ENCODE measurements at places on chromosomes 4 and X. TPM values are rescaled to one million over a fixed set of nuclear protein-coding genes. Genes with fewer than 3 reads are reported as not detected.

The VCX3A gene
- total RNA-seq: not detected

The FMR1NB gene
- total RNA-seq: not detected

The ODAM gene
- not detected for total RNA-seq

The GAGE12G gene
- not detected for total RNA-seq

The GAGE12F gene
- total RNA-seq: not detected

The SPIN2A gene
- total RNA-seq: 2.0 TPM

The HSFX3 gene
- total RNA-seq: not detected

The SMPX gene
- not detected for total RNA-seq

- DNase-seq: peak; percentile 14
Measured at GRCh38 chr4:121156822-121157769, 7.0 kb downstream of the TNIP3 start.

- DNase-seq: no peak
Measured at GRCh38 chrX:114127411-114128025, 456.4 kb upstream of the HTR2C start.

GRCh38 chr4:128346054-128346716 is 58.6 kb upstream of the PGRMC2 start:
- no peak for DNase-seq

- no peak for DNase-seq
Measured at GRCh38 chrX:24561121-24561520, 86.0 kb downstream of the PCYT1B start.

- DNase-seq: no peak
Measured at GRCh38 chr4:5399790-5400421, 308.5 kb downstream of the EVC2 start.

DNA sequence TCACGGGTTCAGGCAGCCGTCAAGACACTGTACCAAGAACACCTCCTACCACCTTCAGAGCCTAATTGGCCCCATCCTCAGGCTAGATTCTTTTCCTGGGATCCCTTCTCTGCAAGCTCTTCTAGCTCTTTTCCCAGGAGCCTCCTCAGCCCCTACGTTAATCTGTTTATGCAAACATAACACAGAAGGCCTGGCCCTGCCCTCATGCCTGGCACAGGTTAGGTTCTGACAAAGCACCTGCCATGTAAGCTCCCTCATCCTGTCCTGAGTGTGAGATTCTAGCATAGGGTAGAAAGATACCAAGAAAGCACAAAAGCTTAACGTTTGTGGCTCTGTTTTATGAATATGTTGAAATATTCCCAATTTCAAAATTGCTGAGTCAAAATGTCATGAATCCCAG is 93.6 kb downstream of the IRF2 start:
- no peak for DNase-seq

DNA sequence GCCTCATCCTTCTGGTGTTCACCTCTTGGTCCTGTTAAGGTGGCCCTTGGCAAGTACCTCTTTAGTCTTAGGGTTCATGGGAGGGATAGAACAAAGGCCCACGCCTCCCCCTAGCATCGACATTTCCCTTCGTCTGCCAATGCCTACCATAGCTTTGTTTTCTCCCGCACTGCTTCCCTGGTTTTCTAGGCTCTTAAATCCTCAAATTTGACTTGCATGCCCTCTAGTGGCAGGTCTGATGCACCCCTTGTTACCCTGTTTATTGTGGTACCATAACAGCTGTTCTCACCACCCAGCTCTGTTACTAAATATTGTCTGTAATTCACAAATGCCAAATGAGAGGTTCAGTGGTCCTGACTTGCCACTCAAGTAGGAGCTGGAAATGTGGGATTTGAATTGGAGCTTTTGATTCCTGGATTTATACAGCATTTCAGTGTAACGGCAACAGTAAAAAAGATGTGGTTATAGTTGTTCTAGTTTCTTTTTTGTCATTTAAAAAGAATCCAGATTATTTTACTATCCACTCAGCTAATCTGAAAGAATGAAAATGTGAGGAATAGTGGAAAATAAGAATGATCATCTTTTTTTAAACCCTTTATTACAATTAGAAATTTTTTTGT is 100.1 kb downstream of the REPS2 start:
- peak; percentile 15 for DNase-seq

DNA sequence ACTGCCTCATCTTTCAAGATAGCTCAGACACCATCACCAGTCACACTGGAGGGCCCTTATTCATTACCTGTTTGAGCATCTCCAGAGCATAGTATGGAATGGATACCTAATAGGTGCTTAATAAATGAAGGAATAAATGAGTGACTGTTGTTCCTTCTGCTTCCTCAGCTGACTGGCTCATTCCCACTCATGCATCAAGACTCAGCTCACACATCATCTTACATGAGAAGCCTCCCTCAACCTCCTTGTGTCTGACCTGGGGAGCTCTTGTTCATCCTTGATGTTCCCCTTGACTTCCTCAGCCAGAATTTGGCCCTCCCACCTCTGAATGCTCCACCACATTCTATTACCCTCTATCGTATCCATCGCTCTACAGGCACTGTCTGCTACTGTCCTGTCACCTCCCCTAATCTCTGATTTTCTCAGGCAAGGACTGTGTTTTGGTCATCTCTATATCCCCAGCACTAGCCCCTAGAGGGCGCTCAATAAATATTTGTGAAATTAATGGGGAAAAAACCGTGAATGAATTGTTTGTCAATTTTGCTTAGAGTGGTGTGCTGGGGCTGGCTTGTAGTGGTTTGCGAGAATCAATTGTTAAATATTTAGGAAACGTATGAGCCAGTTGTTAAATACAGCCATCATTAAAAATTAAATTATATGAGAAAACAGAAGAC is 88.3 kb downstream of the NHSL2 start:
- DNase-seq: no peak

DNA sequence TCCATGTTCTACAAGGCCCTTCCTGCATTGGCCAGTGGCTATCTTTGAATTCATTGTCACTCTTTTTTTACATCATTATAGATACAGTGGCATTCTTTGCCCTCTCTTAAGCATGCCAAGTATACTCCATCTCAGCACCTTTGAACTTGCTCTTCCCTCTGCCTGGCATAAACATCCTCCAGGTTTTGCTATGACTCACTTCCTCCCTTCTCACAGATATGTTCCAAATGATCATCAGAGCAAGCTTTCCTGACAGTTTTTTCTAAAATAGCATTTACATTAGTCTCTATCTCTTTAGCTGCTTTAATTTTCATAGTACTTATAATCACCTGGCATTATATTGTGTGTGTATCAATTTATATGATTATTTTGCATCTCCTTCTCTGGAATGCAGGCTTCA is 553.3 kb upstream of the MAGEB2 start:
- no peak for DNase-seq

- DNase-seq: no peak
Measured at GRCh38 chr4:8025668-8026067, 86.0 kb upstream of the AFAP1 start.

DNA sequence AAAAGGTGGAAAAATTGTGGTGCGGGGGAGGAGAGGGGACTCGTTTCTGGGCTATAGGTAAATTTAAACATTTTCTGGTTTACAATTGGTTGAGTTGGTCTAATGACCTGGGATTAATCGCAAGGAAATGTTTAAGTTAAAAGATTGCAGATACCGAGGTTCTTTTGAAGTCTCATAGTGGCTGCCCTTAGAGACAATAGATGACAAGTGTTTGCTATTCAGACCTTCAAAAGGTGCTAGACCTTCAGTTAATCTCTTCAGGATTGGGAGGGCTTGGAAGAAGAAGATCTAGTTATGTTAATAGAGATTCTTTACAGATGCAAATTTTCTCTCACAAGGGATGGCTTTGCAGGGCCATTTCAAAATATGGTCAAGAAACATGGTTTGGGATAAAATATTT is 2286.1 kb upstream of the AGA start:
- DNase-seq: no peak

- no peak for DNase-seq
Measured at GRCh38 chr4:136526517-136526916, 1005.8 kb downstream of the PCDH18 start.

GRCh38 chr4:105631818-105632400 is 76.6 kb downstream of the INTS12 start:
- DNase-seq: no peak

DNA sequence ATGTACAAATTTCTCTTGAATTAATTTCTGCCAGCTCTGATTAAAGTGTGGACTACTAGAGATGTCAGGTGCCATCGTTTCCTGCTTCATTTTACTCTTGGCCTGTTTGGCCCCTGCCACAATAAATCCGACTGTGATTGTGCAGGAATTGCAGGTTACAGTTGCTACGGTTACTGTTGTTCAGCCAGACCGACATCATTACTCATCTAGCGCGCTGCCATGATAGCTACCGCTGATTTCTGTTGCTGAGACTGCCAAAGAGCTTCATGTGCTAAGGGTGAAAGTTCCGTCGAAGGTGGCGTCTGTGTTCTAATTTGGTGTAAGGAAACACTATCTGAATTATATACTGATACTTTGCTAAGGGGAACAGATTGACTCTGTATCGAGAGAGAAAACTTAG is 22.1 kb downstream of the SLIT2 start:
- no peak for DNase-seq

GRCh38 chr4:142194905-142195304 is 558.5 kb downstream of the IL15 start:
- DNase-seq: no peak

DNA sequence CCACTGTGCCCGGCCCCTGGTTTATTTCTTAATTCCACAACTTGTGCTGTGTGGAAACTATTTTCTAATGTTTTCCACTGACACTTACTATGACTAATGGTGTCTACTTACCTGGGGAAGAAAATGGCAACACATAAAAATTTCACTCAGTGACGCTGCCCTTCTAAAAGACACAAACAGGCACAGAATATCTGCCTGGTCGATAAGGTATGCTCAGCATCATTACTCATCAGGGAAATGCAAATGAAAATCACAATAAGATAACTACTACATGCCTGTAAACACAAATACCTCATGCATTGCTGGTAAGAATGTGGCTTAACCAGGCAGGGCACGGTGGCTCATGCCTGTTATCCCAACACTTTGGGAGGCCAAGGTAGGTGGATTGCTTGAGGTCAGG is 61.6 kb downstream of the UBE2K start:
- DNase-seq: no peak

DNA sequence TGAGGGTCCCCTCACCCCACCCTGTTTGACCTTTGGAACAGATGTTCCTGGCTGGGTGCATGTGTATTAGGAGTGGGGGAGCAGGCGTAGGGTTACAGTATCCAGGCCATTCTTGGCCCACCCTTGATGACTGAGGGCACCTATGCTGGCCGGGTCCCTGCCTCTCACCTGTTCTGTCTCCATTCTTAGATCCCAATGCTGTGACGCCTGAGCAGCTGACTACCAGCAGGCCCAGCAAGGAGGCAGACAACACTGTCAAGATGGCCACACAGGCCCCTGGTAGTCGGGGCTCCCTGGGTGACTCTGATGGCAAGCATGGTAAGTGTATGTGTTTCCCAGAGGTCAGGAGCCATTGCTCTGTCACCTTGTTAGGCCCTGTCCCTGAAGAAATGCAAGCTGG is 10.9 kb downstream of the EFNB1 start:
- DNase-seq: no peak

DNA sequence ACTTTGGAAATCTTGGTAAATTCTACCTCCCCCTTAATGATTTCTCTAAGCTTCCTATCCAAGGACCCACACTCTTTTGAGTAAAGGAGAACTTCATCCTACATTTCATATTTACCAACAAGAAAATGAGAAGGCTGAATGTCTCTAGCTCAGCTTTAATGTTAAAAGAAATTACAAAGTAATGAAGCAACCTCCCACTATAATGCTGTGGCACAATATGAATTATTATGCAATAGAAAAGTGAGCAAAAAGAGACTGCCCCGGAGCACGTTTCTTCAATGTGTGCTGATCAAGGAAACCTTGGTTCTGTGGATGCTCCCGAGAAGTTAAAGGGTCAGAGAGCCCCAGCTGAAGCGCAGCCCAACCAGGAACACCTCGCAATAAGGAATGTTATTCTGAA is 9.1 kb upstream of the TBC1D1 start:
- DNase-seq: no peak

DNA sequence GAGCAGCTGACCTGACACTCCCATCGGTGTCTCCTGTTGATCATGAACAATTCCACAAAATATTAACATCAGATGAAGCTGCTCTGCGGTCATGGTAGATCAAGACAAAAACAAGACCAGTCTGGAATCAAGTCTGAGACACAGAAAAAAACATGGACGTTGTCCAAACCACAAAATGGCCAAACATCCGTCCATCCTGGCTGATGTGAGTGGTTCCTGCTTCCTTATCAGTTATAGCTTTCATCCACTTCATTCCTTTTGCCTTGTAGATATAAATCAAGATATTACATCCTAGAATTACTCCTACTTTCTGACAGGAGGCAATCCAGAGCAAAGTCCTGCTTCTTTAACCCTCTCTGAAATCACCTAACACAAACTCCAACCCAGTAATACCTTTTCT is 28.8 kb upstream of the PCSK1N start:
- DNase-seq: no peak

DNA sequence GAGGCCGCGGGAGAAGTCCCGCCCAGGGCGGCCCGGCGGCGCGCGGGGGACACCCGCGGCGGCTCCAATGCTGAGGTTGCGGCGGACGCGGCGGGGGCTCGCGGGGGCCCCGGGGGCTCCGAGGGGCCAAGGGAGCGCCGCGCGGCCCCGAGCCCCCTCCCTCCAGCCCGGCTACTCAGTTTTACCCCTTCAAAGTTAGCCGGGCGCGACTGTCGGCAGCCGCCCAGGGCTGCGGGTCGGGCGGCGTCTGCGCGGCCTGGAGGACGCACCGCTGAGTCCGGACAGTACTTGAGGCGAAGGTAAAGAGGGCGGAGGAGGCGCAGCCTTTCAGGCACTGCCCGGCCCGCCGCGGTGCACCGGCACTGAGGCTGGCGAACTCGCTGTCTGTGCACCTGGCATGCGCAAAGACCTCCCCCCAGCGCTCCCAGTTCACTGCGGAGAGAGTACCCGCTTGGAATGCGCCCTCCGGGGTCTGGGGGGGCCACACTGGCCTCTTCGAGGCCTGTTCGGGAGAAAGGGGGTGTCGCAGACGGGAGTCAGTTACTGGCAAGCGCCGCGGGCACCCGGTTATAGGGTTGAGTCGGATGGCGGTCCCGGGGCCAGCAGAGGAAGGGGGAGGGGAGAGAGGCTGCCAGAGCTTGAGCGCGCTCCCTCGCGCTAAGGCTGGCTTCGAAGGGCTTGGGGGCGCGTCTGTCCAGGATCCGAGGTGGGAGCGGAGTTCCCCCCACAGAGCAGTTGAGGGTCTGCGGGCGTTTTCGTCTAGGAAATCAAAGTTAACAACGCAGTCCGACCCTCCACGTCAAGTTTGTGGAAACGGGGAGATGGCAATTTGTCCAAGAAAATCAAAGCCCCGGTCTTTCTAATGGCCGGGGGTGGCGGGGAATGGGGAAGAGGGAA is 1.1 kb downstream of the PCDH19 start:
- peak; percentile 31 for DNase-seq

DNA sequence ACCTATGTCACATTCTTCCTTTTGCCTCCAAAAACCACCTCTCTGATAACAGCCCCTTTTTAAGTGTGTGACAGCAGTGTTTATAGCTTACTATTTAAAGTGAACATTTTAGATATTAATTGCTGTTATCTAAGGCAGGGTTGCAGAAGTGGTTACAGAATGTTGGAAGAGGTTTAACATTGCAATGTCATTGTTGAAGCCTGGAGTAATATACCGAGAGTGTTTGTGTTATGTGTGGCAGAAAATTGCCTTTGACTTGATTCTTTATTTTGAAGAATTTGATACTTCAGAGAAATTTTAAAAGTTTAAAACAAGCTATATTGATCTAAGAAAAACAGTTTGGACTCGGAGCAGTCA is 37.1 kb downstream of the SMARCAD1 start:
- DNase-seq: no peak
